Glomerular endothelial cell (primary cell): ENCODE measurements at places on chromosomes 1 and 21. TPM values are rescaled to one million over a fixed set of nuclear protein-coding genes. Genes with fewer than 3 reads are reported as not detected.

- DNase-seq: no peak
Measured at GRCh38 chr1:70392626-70393025, 18.4 kb upstream of the CTH start.

GRCh38 chr1:56820755-56821461 lies 1.7 kb upstream of the FYB2 start:
- no peak for DNase-seq

DNA sequence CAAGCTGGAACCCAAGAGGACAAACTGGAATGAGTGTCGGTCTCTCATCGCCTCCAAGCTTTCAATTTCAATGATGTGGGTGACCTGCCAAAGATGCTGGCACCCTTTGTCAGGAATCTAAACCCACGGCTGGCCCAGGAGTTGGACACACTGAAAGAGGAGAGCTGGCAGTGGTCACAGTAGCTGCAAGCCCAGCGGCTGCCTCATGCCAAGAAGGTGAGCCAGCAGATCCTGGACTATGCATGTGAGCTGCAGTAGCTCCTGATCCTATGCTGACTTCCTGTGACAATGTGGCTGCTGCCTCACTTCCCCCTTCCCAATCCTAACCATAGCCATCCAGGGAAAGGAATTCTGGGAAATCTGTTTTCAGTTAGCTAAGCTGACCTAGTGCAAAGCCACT lies 117.0 kb upstream of the VAV3 start:
- DNase-seq: no peak

GRCh38 chr1:26181586-26182382 lies 4.5 kb downstream of the CNKSR1 start:
- DNase-seq: no peak

TCHH gene
- under 0.01 and 0.12 TPM in 2 replicates for total RNA-seq

KLHDC7A gene
- 0.15 TPM in 1 of 2 replicates, not detected in the other for total RNA-seq

DNA sequence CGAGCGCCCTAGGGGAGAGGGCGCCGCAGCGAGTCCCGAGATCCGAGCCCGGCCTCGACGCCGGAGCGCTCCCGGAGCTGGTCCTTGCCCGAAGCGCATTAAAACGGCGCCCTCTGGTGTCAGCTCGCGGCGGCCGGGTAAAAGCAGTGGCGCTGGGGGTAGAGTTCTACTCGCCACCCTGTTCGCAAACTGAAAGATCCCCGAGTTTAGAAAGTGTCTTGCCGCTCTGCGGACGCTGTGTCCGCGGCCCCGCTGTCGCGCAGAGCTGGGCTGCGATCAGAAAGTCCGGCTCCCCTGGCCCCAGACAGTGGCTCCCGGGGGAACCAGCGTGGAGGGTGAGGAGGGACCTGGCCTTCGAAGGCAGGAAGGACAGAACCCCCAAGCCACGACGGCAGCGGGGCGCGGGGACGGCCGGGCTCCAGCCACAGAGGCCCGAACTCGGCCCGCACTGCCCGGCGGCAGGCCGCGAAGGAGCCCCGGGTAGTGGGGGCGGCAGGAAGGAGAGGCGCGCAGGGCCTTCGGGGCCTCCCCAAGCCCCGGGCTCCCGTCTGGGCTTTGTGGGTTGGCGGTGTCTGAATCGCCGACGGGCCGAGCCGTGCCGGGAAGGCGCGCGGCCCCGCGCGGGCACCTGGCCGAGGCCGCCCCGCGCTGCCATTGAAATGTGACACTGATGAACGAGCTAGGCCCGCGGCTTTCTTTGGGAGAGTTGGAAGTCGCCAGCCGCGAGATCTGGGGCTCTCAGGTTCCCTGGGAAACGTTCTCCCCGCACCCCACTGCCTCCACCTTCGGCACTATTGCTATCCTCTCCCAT lies 39.1 kb upstream of the NFIA start:
- no peak for DNase-seq

DNA sequence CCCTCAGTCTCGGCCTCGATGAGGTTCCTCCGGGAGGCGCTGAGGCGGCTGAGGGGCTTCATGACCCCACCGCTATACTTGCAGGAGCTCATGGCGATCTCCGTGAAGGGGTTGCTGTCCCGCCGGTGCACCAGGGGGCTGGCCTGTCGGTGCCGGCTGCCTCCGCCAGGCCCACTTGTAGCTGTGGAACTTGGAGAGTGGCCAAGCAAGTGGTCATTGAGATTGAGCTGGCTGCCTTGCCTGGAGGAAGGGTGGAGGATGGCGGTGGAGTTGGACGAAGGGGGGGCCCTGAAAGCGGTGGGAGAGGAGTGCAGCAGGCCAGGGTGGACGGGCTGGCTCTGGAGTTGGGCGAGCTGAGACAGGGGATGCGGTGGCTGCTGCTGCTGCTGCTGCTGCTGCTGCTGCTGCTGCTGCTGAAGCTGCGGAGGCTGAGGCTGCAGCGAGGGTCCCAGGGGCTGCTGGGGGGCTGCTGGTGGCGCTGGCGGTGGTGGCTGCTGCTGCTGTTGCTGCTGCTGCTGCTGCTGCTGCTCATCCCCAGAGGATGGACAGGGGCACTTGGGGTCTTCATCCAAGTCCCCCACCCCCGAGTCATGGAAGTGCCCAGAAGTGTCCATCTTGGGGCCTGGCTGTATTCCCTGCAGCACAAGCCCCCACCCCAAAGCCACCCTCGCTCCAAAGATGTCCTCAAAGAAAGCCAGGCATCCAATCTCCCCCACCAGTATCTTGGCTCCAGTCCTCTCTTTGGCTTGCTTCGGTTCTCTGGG lies 548 bp downstream of the KCNN3 start:
- no peak for DNase-seq

UMODL1 gene
- not detected in 2 replicates for total RNA-seq

- no peak for DNase-seq
Measured at GRCh38 chr1:237244778-237245177, 202.8 kb downstream of the RYR2 start.

DNA sequence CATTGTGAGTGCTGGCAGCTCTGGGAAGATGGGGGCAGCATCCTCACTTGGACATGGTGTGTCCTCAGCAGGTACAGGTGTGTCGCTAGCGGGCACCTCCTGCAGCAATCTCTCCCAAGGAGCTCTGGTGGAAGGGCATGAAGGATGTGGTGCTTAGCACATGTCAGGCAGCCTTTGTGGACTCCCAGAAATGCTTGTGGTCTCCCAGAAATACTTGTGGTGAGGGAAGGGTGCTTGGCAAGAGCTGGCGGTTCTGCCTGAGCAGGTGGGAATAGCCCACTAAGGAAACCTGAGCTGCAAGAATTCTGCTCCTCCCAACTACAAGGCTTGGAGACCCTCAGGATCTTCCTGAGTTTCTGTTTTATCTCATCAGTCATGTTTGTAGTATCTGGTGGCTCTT lies 371.6 kb downstream of the PRDM2 start:
- DNase-seq: no peak

TMEM269 gene
- not detected in 2 replicates for total RNA-seq

GRCh38 chr1:231612393-231613089 lies 14.0 kb upstream of the DISC1 start:
- DNase-seq: no peak

DNA sequence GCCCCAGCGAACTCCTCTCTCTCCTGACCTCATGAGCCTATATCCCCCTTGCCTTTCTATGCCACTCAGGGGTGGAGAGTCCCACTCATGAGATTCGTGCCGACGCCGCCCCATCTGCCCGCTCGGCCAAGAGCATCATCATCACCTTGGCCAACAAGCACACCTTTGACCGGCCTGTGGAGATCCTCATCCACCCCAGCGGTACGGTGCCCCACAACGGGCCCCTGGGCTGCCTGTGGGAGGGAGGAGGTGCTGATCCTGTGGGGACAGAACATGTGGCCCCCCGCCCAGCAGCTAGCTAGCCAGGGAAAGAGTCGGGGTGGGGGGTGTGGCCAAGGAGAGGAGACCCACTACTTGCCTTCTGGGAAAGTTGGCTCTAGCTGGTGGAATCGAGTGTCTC lies 27.8 kb downstream of the VWA5B1 start:
- no peak for DNase-seq

DNA sequence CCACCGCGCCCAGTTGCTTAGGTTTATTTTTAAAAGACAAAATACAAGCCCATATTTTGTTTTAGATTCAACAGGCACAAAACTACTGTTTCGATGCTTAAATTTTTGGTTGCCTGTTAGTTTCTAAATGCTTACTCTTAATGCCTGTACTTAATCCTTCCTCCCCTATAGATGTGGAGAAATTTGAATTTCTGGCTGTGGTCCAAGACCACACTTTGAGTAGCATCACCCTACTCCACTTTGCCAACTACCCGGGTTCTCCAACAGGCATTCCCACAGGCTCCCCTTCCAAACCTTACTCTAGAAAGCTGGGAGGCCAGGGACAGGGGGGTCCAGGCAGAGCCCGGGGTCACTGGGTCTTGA lies 20.0 kb downstream of the LACTBL1 start:
- no peak for DNase-seq

DNA sequence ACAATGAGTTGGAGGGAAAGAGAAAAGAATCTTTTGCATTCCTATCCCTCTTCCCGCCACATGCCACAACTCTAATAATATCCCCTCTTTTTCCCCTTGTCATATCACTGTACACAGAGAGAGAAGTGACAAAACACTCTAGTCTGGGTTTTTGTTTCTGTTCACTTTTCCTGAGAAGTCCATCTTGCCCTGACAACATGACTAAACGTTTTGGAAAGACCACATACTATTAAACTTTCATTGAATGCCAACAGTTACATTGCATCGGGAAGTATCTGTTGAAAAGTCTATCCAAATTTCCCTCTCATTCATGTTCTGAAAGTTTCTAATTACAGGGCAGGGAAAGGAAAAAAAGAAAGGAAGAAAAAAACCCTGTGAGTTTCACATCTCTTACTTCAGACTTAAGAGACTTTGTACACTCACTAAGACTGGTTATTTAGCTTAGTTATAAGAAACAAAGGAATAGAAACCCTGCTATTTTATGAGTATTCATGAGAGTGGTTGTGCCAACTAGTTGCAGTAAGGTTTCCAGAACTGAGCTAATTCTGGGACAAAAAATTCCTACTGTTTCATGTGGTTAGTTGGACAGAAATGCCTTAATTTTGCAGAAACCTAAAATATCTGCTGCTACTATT lies 16.9 kb downstream of the PLA2G4A start:
- no peak for DNase-seq

DNA sequence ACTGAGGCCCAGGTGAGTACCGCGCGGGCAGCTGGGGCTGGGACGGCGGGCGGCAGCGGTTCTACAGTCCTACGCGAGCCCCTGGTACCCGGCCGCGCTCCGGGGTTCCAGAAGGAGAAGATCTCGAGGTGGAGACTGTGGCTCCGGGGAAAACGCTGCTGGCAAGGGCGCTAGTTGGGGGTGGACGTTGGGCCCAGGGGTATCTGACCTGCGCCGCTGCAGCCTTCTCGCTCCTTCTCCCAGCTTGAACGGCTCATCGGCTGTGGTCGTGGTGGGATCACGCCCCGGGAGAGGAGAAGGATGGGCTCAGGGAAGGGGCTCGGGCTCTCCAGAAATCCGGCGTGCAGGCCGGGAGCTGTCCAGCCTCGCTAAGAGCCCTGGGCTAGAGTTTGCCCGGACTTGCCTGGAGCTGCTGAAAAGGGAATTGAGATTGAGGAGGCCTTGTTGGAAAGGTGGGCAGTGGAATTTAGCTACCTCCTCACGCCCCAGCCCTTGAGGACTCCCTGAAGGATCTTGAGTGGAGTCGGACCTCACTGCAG lies 1.1 kb upstream of the POU3F1 start:
- DNase-seq: no peak

CRNN gene
- not detected in 2 replicates for total RNA-seq

- DNase-seq: no peak
Measured at GRCh38 chr1:155017946-155018316, 15.3 kb downstream of the ZBTB7B start.

TTC22 gene
- not detected in 2 replicates for total RNA-seq

GRCh38 chr1:98688110-98688739 lies 26.7 kb downstream of the SNX7 start:
- DNase-seq: no peak

DNA sequence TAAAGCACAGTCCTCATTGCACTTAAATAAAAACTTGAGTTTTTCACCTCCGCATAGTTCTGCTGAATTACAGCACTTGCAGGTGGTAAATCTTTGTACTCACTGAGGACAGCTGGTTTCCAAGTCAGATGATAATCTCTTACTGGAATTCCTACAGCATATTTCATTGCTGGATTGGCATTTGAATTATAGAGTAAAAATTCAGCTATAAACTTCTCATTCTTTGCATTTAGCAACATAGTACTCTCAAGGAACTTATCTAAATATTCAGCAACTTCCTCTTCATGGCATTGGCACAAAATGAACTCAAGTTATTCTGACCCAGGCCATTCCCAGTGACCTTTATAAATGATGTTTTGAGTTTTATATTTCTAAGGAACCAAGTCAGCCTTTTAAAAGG lies 23.4 kb downstream of the GORAB start:
- DNase-seq: no peak

DNA sequence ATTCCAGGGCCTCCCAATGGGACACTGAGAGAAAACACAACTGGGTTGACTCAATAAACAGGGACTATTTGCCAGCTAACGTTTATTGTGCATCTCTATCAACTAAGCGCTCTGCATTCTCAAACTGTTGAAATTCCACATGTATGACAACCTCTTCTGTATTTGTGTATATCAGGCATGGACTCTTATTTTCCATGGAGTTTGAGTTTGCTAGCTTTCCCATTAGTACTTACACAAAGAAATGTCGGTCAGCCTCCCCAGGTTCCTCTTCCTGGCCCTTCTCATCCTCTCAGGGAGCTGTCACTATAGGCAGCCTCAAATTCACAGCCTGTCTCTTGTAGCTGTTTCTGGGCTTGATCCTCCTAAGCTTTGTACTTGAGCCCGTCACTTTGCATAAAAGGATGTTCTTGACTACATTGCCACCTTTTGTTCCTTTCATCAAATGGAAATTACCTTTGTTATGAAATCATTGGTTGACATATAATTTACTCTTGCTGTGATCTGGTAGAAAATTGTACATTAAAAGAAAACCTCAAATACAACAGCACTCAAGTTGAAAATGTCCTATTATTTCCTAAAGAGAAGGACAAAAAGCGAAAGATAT lies 60.0 kb upstream of the NTPCR start:
- no peak for DNase-seq

MAN1A2 gene
- total RNA-seq: 28.9 and 32.1 TPM in 2 replicates

- DNase-seq: no peak
Measured at GRCh38 chr1:30872948-30873263, 35.7 kb downstream of the SDC3 start.

GRCh38 chr1:207752456-207752998 lies 673 bp downstream of the CD46 start:
- no peak for DNase-seq

DNA sequence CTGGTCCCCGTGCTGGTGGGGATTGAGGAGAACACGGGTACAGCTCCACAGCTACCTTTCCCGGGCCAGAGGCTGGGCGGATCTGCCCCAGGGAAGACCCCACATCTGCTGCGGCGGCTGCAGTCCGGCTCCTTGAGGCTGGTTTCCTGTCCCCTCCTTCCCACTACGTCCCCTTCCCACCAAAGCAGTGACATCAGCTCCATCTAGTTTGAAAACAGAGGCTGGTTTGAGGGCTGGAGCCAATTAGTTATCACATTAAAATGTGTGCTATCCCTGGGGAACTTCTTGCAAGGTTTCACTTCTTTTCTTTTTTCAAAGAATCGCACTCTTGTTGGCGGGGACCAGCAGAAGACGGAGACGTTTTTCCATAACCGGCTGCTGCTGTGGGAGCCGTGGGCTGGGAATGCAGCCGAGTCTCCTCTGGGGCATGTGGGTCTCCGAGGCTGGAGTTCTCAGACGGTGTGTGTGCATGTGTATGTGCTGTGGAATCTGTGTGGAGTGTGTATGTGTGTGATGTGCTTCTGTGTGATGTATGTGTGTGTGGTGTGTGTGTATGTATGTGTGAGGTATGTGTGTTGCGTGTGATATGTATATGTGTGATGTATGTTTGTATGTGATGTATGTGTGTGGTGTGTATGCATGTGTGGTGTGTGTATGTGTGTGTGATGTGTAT lies 8.9 kb upstream of the PCBP3 start:
- no peak for DNase-seq
